ENCODE measurements at places on chromosomes 12 and 14.

DNA sequence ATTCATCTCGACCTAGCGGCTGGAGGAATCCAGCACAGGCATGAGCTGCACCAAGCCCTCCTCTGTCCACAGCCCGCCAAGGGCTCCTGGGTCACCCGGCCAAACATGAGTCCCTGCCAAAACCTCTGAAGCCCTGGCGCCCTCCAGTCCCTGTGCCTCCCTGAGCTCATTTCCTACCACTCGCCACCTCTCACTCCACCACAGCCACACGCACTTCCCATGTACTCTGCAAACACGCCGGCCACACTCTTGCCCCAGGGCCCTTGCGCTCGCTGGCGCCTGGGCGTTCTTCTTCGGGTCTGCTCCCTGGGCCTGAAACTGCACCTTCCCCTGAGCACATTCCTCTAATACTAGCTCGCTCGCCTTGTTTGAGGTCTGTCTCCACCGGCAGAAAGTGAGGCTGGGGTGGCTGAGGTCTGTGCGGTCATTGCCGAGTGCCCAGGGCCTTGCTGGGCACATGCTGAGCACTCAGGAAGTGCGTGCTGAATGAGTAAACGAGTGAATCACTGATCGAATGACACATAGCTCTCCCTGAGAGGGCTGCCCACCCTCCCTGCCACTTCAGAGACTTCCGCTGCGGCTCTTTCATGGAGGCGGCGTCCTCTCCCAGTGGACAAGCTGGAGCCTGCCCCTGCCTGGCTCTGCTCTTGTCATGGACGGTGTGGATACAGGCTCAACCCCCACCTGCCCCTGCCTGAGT is 33.7 kb upstream of the DLK1 start:
- H3K27me3 ChIP-seq = no peaks in the 10 kb centered on the region
- no peaks in the 10 kb centered on the region for H3K36me3 ChIP-seq
- no peak overlapping the region for H3K4me3 ChIP-seq
- no peak for DNase-seq
- no peak overlapping the region for H3K27ac ChIP-seq

DNA sequence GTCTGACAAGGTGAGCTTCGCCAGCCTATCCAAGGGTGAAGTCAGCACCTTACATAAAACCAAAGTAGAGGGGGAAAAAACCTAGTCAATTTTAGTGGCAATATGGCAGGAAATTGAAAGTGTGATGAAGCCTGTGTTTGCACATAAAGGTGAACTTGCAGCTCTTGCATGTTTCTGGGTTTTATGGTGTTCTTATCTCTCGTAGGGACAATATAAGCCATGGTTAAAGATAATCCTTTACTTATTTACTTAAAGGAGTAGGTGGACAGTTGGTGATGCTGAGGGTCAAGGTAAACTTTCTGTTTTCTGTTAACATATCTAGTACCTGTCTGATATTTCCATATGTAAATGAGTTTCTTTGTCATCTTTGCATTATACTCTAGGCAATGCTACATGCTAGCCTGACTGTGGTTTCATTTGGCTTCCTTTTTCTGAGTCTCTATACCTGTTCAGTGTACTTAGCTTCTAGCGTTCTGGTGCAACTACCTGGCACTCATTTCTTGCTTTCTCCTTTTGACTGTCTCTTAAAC is 32.8 kb downstream of the CCDC91 start:
- H3K4me1 ChIP-seq = no peaks in the 10 kb centered on the region
- H3K27ac ChIP-seq = no peak overlapping the region
- H3K4me3 ChIP-seq = no peak overlapping the region
- H3K36me3 ChIP-seq = no peaks in the 10 kb centered on the region
- H3K27me3 ChIP-seq = no peaks in the 10 kb centered on the region

- no peak overlapping the region for H3K27ac ChIP-seq
- H3K4me3 ChIP-seq = no peak overlapping the region
- no peaks in the 10 kb centered on the region for H3K36me3 ChIP-seq
- DNase-seq = no peak
Measured at GRCh38 chr12:68267892-68268396, 14.5 kb upstream of the IL22 start.

- H3K36me3 ChIP-seq = no peaks in the 10 kb centered on the region
- no peak overlapping the region for H3K27ac ChIP-seq
- DNase-seq = no peak
- no peaks in the 10 kb centered on the region for H3K4me1 ChIP-seq
- H3K27me3 ChIP-seq = peaks cover 15% of the 10 kb centered on the region
Measured at GRCh38 chr12:107319533-107320032, 226.2 kb upstream of the CRY1 start.

- DNase-seq = no peak
- H3K27ac ChIP-seq = no peak overlapping the region
- no peak overlapping the region for H3K4me3 ChIP-seq
- peaks cover 2% of the 10 kb centered on the region for H3K4me1 ChIP-seq
- H3K36me3 ChIP-seq = no peaks in the 10 kb centered on the region
Measured at GRCh38 chr12:104553421-104553820, 96.7 kb downstream of the CHST11 start.

All from iPS DF 6.9 (cell line).